ENCODE measurements at places on chromosomes 16 and 17. TPM values are rescaled to one million over a fixed set of nuclear protein-coding genes. Genes with fewer than 3 reads are reported as not detected.

DNA sequence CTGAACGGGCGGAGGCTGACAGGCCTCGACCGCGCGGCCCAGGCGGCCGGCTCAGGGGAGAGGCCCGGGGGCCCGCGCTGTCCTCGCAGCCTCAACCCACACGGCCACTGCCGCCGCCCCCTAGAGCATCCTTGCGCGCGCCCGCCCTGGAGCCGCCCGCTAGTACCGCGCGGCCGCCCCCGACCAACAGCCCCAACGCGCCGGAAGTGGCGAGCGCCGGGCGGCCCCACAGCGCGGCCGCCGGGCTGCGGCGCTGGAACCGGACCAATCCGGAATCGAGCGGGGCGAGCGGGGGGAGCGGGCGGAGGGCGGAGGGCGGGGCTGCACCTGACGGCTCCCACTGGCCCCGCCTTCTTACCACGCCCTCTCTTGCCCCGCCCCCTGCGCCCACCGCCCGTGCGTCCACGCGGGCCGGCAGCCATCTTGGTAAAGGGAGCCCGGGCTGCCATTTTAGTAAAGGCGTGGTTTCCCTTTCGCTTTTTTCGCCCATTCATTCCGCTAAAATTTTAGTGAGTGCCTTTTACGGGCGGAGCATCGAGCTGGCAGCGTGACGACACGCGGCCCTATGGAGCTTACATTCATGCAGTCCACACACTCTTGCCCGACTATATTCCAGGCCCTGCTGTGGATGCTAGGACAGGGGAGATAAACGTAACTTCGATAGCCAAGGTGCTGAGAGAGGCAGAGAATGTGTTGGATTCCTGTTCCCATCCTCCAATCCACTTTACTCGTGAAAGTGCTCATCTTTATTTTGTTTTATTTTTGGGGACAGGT is at the start of gene XPO6:
Gene XPO6 (minus strand): TSS at position 208 of the 774 bp plus-strand sequence. CDS start 597 bp downstream, outside the sequence.
- DNase-seq = peak; percentile 100

GRCh38 chr16:68533937-68534336 is 5.2 kb upstream of the ZFP90 start:
- no peak for DNase-seq

DNA sequence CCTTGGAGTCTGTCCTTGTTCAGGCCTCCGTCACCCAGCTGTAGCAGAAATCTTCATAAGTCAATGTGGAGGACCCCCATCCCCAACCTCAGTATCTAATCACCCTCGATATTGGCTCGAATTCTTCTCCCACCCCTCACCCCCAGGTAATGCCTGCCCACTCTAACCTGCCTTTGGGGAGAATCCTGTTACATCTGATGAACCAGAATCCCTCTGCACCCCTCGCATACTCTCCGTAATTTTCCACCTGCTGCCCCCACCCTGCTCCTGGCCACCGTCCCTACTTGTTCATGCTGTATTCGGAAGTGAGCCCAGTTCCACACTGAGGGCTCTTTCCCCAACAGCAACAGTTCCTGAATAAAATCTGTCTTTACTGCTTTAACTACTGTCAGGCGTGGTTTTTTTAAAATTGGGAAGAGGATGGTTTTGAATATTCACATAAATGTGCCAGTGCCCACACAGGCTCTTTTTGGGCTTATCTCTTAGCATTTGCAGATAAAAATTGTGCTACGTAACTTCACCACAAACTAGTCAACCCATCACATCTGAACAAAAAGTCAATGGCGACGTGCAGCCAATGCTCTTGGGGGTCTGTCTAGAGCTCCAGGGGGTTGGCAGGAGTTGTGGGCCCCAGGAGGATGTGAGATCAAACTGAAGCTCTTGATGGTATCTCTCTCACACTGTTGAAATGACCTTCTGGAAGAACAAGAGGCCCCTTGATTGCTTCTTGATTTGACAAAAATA is 73.7 kb downstream of the NETO2 start:
- DNase-seq = no peak

DNA sequence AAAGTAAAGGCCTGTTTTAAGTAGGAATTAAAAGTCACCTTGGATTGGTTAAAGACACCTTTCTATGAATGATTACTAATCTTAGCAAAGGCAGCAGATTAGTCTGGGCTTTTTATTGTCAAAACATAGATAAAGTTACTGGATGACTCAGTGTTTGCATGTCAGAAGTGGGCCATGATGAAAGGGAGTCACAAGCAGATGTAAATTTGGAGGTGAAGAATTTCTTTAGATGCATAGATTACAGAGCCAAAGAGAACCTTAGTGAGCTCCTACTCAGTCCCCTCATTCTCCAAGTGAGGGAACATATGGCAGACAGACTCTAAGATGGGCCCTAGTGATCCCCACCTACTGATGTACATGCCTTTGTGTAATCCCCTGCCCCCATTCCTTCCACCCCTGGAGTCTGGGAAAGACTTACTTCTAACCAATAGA is 124.5 kb downstream of the HS3ST3A1 start:
- no peak for DNase-seq

DNA sequence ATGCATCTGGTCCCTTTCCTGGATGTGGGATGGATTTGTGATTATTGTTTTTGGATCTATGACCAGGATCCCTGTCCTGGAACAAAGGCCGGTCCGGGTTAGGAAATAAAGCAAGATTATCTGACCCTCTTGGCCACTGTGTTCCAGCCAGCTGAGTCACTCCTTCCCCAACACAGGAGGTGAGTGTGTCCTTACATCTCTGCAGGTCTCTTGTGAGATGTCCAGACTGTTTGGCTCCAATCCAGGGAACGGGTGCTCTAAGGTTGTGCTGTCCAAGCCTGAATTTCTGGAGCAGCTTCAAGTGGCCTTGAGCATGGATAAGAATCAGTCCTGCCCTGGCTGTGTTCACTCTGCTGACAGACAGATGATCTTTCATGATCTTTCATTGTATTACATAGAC is 136.5 kb upstream of the CCL2 start:
- DNase-seq = no peak

DNA sequence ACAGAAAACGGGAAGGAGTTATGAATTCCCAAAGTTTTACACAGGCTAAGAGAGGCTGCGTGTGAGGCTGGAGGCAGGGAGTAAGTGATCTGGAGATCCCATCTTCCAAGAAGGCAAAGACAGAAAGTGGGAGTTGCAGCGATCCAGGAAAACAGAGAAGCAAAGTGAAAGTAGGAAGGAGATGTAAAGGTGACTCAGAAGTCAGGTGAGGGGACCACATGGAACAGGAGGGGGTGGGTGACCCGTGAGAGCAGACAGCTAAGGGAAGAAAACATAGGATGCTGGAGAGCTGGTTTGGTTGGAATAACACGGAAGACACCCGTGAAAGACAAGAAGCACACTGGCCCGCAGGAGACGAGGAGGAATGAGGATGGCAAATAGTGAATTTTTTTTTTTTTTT is 1.3 kb downstream of the ALOX12 start:
- DNase-seq = no peak

The FBXW10B gene
- total RNA-seq = 1.3 TPM

GRCh38 chr16:57623251-57624043 is 5.0 kb upstream of the ADGRG1 start:
- DNase-seq = no peak

The SLC16A6 gene
- 0.89 TPM for total RNA-seq

All from mesothelial cell of epicardium (in vitro differentiated cells).